Activated CD4-positive, alpha-beta T cell treated with anti-CD3 and anti-CD28 coated beads, Interleukin-2, amount 50 U/mL, for 4 hours (primary cell): ENCODE measurements at places on chromosomes 13 and 19.

GRCh38 chr13:77518266-77518665 is 17.2 kb upstream of the SCEL start:
- DNase-seq, result no peak

DNA sequence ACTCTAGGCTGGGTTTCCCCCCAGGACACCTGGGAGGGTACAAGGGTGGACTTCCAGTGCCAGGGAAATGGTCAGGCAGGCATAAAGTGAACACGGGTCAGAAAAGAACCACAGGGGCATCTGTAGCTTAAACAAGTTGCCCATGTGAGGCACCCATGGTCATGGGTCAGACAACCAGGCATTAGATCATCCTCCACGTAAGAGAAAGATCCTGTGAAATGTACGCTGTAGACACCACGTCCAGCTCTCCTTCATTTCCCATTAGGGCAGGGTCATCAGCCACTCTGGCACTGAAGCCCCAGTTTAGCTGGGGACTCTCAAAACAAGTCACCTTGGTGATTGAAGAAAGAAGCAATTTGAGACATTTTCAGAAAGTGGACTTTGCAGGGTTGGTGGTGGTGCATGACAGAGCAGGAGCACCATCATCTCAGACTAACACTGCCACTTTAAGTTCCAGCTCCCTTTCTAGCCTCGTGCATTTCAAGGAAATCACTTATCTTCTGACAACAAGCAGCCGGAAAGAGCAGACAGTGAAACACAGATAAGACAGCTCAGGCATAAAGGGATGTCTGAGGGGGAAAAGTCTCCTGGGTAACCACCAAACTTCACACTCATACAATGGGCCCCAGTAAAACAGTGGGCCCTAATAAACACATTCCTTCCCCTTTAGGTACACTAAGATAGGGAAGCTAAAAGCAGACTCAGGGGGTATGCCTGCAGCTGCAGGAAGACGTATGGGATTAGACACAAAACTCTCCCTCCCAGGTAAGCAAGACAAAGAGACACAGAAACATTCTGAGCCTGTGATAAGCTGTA is 16.1 kb upstream of the SIGLEC6 start:
- no peak for DNase-seq

GRCh38 chr13:109333893-109334651 is 452.3 kb downstream of the IRS2 start:
- DNase-seq, result no peak

GRCh38 chr13:109172136-109172535 is 542.7 kb downstream of the MYO16 start:
- no peak for DNase-seq

DNA sequence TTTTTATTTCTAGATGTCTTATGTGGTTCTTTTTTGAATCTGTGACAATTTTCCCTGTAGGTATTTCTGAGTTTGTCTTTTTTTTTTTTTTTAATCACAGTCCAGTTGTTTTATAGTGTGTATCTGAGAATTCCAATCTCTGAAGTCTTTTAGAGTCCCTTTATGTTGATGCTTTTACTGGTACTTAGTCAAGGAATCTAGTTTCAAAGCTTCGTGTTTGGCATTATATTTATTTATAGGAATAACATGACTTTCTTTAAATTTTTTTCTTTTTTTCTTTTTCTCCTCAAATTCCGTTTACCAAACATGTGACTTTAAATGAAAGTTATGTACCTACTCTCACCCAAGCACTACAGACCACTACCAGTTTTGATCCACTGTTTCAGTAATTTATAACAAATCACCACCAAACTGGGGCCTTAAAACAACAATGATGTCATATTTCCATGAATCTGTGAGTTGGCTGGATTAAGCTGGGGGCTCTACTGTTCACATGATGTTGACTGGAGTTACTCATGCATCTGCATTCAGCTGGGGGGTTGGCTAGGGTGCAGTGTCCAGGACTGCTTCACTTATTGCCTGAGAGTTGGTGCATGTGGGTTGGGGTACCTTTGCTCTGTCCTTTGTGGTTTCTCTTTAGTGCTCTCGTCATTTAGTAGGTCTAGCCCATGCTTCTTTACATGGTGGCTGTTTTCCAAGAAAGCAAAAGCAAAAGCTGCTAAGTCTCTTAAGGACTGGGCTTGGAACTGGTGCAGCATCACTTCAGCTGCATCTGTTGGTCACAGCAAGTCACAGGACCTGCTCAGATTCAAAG is 22.3 kb downstream of the KCTD4 start:
- no peak for DNase-seq

GRCh38 chr13:37665420-37665819 is 66.9 kb upstream of the POSTN start:
- DNase-seq, result no peak

- no peak for DNase-seq
These were observed 12.2 kb upstream of the KCTD15 start for GRCh38 chr19:33784432-33784831.
